Stimulated activated CD4-positive, alpha-beta T cell treated with anti-CD3 and anti-CD28 coated beads, Interleukin-1b, Interleukin-23, amount 100 ng/mL, for 1 hour (primary cell): ENCODE measurements at places on chromosomes 6 and 20.

DNA sequence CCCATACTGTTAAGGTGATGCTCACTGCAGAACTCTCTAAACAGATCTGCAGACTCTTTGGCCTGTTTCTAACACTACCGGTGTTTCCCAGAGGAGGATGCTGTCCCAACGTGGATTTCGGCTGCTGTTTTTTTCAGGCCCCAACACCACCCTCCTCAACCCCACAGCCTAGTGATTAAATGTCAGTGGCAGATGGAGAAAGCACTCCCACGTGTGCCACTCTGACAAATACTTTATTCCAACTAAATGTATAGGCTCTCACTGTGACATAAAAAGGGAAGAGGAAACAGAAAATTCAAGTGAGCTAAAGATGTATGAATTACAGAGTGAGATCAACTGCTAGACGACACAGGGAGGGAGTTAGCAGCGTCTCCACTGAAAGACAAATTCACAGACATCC lies 3.6 kb downstream of the TBC1D20 start:
- no peak for DNase-seq

DNA sequence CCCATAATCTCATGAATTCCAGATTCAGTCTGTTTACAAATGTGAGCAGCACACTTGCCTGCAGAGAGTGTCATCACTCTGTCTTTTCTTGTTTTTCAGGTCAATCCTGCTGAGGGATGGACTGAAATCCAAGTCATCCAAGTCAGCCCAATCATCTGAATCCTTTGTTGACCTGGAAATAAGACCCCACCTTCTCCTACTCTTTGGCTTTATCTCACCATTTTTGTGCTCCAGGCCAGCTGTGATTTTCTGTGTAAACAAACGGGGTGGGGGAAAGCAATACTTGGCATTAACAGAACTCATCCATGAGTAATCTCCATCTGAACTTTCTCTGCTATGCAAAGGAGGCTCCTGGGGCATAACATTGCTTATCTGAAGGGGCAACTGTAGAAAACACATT lies 16.9 kb upstream of the GSTA4 start:
- no peak for DNase-seq

GRCh38 chr6:145813285-145814034 lies 1.1 kb downstream of the FBXO30 start:
- DNase-seq: no peak

DNA sequence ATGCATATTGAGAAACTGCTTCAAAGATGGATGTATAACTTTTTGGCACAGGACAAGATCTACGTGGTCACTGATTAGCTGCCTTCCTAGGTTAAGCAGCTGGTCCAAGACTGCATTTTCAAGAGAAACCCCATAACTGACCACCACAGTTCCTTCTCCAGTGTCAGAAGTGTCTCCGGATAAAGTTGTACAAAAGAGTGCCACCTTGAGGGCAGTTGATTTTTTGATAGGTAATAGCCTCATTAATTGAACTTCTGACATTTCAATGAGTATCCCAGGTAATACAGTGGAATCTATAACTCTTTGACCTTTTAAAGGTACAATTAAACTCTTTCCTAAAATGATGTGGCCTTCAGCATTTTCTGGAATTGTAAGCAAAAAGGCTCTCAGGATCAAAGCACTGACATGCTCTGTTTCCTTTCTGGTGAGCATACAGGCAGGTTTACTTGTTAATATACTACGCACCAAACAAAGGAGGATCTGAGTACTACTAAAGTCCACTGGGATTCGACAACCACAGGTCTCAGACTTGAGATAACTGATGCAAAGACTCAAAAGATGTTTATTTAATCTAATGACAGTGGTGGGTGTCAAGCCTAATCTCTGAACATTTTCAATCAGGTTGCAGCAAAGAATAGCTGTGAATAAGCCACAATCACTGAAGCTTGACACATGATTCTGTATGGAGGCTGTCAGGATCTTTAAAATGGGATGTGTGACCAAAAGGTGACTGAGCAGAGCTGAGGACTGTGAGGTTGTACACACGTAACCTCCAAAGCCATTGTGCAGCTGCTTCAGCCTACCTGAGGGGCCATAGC lies 21.2 kb downstream of the MKKS start:
- no peak for DNase-seq

GRCh38 chr20:31415653-31416052 lies 9.6 kb upstream of the DEFB121 start:
- DNase-seq: no peak

- no peak for DNase-seq
Measured at GRCh38 chr6:64014595-64014994, 379.0 kb downstream of the PHF3 start.

GRCh38 chr6:87729965-87730719 lies 28.1 kb upstream of the AKIRIN2 start:
- DNase-seq: no peak

- DNase-seq: no peak
Measured at GRCh38 chr6:138817799-138818198, 21.9 kb downstream of the ECT2L start.

GRCh38 chr20:50729901-50730764 lies 1.2 kb upstream of the PARD6B start:
- DNase-seq: no peak

- DNase-seq: no peak
Measured at GRCh38 chr6:17957086-17957485, 30.3 kb downstream of the KIF13A start.

GRCh38 chr6:854406-855118 lies 161.6 kb upstream of the EXOC2 start:
- DNase-seq: no peak

DNA sequence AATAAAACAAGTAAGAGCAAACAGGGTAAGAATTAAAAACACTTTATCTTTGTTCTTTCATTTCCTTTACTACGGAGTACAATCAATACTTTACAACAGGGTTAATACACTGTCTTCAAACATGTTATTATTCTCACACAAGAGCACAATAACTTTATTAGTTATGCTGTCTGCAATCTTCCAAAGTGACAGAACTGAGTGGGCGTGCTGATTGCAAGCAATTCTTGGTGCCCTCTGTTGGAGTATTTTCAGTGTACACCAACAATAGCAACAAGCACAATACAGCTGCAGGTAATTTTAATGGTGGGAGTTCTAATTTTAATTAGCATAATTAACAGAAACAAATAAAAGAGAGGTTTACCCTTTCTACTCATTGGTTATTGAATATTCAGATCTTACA lies 33.9 kb upstream of the PTPRK start:
- no peak for DNase-seq

GRCh38 chr6:30151580-30151979 lies 9.4 kb downstream of the TRIM10 start:
- no peak for DNase-seq

DNA sequence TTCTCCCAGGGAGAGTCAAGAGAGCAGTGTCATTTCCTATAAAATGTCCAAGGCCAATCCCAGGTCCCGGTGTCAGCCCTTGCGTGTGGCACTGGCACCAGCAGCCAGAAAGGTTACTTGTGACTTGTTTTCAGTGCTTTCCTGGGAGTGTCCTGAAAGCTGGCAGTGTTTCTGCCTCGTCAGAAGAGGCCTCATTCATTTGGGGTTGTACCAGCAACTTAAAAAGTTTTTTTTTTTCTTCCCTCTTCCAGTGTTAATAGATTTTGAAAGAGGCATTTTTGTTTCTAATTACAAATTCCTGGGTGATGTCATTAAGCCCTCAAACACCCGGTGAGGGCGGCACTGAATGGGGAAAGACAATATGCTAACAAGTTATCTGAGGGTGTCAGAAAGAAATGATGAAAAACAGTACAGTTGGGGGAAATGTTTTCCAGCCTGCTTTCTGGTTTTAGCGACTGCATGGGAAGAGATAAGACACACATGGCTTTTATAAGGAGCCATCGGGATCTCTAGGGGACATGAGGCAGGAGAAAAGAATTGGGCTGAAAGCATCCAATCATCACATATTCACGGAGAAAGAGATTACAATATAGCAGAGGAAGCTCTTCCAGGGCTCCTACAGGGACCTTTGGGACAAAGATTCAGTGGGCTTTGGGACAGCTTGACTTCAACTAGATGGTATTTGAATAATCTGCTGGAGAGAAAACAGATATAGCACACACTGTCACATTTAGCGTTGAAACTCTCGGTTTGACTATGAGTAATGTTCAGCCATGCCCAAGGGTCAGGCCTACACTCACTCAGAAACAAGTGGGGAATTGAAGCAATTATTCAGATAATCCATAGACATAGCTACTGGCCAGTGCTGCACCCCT lies 153.0 kb downstream of the BCAS1 start:
- DNase-seq: no peak

- no peak for DNase-seq
Measured at GRCh38 chr20:8796088-8796660, 272.7 kb upstream of the PLCB4 start.

GRCh38 chr6:153966001-153966400 lies 73.0 kb upstream of the OPRM1 start:
- DNase-seq: no peak

GRCh38 chr6:97497713-97498331 lies 214.8 kb upstream of the MMS22L start:
- DNase-seq: peak; percentile 29

DNA sequence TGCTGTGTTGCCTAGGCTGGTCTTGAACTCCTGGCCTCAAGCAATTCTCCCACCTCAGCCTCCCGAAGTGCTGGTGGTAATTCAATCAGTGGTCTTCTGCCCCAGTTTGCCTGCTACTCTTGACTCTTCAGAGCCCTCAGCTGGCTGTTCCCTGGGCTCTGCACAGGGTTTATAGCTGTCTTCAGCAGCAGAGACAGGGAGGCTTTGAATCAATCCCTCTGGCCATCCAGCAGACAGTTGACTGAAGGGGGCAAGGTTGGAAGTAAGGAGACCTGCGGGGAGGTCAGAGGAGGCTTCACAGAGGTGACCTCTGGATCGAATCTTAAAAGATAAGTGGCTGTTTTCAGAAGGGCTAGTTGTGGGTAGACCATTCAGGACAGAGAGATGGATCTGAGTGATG lies 26.0 kb upstream of the KIF3B start:
- no peak for DNase-seq

- no peak for DNase-seq
Measured at GRCh38 chr6:1630212-1630770, 20.6 kb downstream of the FOXC1 start.

- DNase-seq: no peak
Measured at GRCh38 chr6:77337392-77337791, 125.9 kb downstream of the HTR1B start.

- DNase-seq: no peak
Measured at GRCh38 chr20:33837096-33837830, 26.1 kb downstream of the CHMP4B start.

- DNase-seq: no peak
Measured at GRCh38 chr6:151757506-151757955, 50.0 kb upstream of the ESR1 start.

- no peak for DNase-seq
Measured at GRCh38 chr6:35401514-35401913, 50.6 kb upstream of the FANCE start.

DNA sequence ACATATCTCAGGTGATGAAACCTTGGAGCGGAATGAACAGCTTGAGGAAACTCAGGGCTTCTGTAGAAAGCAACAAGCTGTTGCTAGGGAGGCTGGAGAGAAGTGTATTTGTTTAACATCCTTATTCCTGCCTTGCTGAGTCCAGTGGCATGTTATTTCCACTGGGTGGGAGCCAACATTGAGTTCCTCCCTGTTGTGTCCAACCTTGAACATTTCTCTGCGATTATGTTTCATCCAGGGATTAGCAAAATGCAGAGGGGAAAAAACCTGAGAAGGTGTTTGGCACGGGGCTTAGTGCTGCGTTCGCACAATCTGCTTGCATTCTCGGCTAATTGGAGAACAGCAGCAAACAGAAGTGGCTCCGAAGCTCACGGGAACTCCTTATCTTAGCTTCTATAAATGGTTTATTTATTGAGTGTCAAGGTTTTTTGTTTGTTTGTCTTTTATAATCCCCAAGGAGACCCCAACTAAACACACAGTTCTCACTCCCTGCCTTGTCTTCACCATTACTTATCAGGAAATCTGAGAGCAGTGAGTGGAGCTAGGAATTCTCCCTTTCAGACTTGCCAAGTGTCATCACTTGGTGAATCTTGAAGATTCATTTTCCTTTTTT lies 412.8 kb downstream of the CDC5L start:
- no peak for DNase-seq

DNA sequence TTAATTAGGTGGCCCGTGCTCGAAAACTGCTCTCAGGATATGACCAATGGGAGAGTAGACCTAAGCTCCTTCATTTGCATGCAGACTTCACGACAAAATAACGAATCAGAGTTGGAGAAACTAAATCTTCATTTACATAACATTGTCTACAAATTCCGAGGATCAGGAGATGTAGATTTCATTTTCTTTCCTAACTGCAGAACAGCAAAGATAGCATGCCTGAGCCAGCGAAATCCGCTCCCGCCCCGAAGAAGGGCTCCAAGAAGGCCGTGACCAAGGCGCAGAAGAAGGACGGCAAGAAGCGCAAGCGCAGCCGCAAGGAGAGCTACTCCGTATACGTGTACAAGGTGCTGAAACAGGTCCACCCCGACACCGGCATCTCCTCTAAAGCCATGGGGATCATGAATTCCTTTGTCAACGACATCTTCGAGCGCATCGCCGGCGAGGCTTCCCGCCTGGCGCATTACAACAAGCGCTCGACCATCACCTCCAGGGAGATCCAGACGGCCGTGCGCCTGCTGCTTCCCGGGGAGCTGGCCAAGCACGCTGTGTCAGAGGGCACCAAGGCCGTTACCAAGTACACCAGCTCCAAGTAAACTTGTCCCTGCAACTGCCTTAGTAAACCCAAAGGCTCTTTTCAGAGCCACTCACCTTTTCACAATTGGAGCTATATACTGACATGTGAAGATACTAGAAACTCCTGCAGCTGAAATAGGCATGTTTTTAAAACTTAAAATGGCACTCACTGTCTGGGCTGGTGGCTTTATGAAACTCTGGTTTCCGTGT lies 96.5 kb downstream of the HFE start:
- DNase-seq: no peak

DNA sequence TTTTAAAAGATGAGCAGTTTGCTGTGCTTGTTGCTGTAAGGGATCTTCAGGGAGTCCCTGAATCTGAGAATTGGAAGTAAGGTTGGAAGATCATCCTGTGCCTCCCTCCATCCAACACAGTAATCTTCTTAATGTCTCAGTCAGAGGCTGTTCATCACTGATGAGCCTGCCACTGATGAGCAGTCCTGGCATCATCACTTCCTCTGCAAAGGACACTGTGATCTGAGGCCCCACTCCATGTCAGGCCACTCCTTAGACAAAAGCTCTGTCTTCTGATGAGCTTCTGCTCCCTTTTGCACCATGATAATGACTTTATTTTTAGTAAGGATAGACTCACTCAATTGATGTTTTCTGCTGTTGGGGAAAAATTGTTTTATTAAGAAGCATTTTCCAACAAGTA lies 121.0 kb downstream of the UST start:
- DNase-seq: no peak

GRCh38 chr6:44108471-44108870 lies 18.8 kb downstream of the MRPL14 start:
- DNase-seq: no peak
